Spleen (tissue), 13 donors: ENCODE measurements at places on chromosomes 6 and 20.

DNA sequence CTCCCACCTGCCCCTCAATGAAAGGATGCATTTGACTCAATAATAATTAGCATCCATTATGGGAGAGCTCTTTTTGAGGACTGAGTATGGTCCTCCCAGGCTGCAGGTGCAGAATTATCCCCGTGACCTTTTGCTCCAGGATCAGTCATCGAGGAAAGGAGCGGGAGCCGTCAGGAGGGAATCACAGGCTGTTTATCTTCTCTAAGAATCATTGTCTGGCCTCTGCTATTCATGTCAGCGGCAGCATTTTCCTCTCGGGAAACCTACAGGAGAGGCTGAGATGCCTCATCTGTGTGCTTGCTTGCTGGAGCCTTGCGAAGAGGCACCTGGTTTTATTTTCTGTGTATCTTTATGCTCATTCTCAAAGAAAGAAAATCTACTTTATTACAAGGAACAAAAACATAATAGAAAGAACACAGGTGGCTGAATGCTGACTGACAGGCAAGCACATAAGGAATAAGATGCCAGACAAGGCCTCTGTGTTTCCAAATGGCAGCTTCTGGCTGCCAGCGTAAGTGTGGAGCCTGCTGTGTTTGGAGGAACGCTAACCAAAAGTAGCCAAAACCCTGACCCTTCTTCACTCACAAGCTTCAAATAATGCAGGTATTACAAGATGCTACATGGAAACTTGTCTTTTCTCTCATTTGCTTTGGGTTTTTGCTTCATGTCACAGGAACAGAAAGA is 539.1 kb upstream of the MARCKS start:
- no peak for DNase-seq

- no peak for DNase-seq
Measured at GRCh38 chr6:119609865-119610264, 260.3 kb upstream of the MAN1A1 start.

GRCh38 chr6:161418463-161418945 is 144.6 kb upstream of the AGPAT4 start:
- DNase-seq: no peak

DNA sequence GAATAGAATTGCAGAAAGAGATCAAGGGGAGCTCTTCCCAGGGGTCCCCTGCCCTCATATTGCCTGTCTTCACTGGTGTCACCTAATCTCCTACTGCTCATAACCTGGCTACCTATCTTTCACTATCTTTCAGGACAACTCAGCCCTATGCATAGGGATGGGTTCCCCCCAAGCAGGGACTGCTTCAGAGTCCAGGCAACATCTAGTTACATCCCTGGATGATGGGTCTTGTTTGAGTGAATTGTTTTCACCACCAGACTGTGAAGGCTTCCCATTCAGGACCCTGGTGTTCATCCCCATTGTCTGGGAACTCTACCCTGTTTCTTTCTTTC is 850 bp upstream of the HECA start:
- DNase-seq: no peak

DNA sequence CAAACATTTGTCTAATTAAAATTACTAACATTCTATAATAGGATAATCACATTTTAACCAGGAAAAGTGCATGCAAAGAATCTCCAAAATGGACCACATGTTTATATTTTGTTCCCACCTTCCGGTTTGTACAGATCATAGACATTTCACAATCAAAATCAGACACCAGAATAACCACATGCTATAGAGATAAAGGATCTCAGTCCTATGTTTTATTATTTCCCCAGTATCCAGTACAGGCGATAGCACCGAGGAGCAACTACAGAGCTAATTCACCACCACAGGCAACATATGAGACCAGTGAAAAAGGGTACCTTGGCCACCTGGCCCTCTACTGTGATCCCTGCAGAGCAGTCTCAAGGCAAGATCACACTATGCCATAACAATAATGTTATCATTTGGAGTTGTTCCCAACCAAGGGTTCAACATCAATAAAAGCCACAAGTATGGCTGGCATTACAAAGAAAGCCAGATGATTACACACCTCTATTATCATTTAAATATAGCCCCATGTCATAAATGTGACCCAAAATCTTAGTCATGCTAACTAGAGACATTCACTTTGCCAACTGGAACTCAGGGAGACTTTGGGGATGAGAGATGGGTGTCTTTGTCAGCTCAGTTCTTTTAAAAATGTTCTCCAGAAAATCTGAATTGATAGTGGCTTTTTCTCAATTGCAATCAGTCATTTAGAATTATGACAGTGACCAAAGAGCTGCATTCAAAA is 46.7 kb downstream of the RALGAPA2 start:
- DNase-seq: no peak

GRCh38 chr6:3822747-3823445 is 26.3 kb upstream of the FAM50B start:
- DNase-seq: no peak
